AG20443 (cell line): ENCODE measurements at places on chromosomes 4 and X.

DNA sequence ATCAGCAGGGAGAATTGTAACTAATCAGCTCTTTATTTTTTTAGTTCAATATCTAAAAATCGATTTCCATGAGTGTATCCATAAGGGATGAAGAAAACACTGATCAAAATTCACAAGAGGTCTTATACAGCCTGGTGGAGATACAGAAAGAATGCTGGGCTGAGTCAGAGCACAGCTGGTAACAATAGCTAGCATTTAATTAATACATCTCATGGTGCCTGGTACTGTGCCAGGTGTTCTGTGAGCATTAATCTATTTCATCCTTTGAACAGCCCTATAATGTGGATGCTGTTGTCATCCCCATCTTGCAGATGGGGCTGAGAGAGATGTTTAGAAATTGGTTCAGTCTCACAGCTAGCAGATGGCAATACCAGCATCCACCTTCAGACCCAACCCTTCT, 250.9 kb upstream of the RPS6KA3 start:
- peak; percentile 8 for DNase-seq

DNA sequence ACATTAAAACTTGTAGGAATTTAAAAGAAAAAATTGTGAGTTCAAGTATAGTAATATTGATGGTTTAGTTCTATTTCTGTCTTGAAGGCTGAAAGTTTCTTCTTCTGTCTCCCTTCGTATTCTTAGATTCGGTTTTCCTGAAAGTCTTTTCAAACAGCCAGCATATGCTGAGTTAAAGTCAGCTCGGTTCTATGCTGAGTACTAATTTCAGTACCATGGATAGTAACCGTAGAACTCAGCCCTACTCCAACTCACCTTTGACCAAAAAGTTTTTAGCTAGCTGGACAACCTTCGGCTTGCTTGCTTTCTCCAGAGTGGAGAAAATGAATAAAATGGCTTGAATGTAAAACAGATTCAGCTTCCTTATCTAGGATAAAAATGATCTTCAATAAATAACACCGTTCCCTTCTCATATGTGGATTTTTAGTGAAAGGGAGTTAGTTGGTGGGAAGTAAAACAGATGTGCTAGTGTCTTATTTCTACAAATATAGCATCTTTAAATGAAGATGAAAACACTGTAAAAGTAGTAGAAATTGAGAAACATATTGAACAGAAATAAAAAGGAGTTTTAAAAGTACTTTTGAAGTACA, 5.2 kb downstream of the POU4F2 start:
- no peak for DNase-seq

DNA sequence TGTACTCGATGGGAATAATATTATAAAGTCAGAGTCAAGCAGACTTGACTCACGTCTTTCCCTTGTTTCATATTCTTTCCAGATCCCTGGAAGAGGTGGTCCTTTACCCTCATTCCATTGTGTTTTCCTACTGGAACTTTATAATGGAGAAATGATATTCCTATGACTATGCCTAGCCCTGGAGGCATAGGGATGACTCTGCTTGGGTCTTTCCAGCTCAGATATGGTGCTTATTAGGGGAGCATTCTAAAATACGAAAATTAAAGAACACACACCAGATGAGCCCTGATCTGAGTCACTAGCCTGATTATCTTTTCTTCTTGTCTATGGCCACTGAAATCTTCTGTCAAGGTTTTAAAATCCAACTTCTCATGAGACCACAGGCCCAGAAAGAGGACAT, 231.4 kb downstream of the ANKRD50 start:
- no peak for DNase-seq

DNA sequence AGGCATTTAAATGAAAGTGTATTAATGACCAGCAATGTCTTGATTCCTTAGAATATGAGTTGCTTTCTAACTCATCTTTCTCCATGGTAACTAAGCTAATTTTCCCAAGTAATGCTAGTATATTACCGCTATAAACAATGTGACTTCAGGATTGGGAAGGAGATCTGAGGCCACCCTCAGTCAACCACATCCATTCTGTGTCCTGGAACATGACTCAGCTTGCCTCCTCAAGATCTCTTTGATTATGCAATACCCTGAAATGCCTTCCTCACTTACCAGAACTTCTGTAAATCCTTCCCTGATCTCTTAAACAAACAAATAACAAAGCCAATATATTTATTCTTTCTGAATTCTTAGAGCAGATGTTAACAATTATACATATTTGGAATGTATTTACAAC, 1495.5 kb downstream of the PCDH18 start:
- no peak for DNase-seq

DNA sequence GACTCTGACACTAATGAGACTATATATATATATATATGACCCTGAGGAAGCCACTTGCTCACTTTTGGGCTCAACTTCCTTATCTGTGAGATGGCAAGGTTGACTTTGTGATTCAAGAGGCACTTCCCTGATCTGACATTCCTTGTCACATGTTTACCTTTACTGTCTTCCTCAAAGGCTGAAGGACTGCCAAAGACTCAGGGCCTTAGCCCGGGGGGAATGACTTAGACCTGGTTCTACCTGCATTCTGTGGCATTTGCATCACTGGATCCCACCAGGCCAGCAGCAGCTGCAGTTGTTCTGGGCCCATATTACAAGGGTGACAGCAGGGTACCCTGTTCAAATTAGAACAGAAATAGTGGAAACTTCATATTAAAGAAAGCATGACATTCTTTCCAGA, 3.1 kb upstream of the HS6ST2 start:
- DNase-seq = no peak

GRCh38 chr4:67751260-67751659, 2.9 kb downstream of the GNRHR start:
- no peak for DNase-seq

- DNase-seq = no peak
Observed at GRCh38 chr4:172983014-172983413, 185.6 kb upstream of the GALNT7 start.

DNA sequence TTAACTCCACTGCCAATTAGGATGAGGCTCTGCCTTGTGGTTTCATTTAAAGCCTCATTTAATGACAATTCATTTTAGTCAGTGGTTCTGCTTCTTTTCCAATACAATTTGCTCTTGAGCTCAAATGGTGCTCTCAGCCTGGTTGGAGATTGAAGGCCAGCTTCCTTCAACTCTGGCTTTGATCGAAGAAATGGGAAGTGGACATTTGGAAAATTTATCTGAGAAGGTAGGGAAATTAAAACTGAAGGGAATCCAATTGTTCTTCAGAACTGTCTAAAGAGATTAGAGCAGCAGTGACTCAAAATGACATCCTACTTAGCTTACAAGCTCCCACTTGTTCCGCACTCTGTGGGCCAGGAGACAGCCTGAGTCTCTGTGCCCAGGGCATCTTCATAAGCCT, 206.8 kb downstream of the SMARCA1 start:
- no peak for DNase-seq

DNA sequence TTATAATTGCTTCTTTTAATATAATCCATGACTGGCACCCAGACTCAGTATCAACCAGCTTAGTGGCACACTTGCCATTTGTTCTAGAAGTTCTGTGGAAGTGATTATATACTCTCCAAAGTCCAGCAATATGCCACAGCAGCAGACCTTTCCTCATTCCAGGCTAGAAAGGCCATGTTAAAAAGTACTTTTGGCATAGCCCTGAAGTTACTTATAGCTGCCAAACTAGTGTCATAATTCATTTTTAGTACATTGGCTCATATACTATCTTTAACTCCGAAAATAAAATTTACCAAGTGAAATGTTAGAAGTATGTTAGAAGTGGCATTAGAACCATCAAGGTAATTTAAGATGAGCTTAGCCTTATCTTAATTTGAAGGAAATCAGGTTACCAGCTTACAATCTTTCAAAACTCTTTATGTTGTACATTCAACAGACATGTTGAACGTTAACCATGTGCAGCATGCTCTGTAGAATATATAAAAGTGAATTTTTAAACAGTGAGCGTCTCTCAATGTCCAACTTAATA, 714.2 kb upstream of the LCORL start:
- DNase-seq = no peak

- peak; percentile 43 for DNase-seq
Observed at GRCh38 chr4:61200187-61200915, at the start of gene ADGRL3. Gene ADGRL3, plus strand, starts transcription at chr4:61200326.
